ENCODE measurements at places on chromosomes 2 and 18.

GRCh38 chr2:230878599-230879188, 14.0 kb downstream of the ITM2C start:
- DNase-seq, result no peak

- DNase-seq, result no peak
These were observed 62.1 kb upstream of the NPAS2 start for GRCh38 chr2:100757621-100758394.

DNA sequence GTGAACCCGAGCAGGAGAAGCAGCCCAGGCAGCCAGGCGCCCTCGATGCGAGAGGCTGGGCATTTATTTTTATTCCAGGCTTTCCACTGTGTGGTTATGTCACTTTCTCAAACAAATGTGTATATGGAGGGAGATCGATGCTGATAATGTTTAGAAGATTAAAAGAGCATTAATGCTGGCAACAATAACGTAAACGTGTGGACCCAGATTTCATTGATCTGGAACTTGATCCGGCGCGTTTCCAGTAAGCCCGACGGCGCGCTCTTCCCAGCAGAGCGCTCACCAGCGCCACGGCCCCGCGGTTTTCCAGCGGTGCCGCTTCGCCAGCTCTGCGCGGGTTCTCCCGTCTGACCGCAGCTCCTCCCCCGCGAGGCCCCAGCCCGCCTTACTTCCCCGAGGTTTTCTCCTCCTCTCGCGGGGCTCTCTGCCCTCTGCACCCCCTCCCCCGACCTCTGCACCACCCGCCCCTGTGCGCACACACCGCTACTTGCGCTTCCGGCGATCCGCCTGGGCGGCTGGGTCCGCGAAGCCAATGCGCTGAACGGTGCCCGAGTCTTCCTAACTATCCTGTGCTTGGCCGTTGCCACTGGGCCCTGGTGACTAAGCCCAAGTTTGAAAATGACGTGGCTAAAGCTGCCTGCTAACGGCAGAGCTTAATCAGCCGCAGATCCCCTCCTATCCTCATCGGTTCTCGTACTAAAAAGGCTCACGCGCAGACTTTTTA, 6.1 kb downstream of the ONECUT2 start:
- DNase-seq, result peak; percentile 53

DNA sequence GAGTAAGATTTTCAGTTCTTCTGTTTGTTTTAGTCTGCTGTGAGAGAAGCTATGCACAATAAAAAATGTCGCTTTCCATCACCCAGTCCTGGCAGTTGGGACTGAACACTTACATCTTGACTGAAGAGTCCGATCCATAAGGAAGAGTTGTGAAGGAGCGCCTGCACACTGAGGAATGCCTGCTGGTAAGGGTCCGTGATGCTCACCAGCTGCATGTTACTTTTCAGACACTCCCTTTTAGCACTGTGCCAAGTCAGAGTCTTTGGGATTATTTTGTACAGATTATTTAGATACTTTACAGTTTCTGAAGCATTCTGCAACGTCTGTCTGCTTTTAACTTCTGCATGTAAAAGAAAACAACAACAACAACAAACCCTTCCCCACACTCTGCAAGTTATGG, 42.6 kb upstream of the CD302 start:
- DNase-seq, result no peak

GRCh38 chr2:205670292-205670691, 12.0 kb upstream of the NRP2 start:
- DNase-seq, result no peak

DNA sequence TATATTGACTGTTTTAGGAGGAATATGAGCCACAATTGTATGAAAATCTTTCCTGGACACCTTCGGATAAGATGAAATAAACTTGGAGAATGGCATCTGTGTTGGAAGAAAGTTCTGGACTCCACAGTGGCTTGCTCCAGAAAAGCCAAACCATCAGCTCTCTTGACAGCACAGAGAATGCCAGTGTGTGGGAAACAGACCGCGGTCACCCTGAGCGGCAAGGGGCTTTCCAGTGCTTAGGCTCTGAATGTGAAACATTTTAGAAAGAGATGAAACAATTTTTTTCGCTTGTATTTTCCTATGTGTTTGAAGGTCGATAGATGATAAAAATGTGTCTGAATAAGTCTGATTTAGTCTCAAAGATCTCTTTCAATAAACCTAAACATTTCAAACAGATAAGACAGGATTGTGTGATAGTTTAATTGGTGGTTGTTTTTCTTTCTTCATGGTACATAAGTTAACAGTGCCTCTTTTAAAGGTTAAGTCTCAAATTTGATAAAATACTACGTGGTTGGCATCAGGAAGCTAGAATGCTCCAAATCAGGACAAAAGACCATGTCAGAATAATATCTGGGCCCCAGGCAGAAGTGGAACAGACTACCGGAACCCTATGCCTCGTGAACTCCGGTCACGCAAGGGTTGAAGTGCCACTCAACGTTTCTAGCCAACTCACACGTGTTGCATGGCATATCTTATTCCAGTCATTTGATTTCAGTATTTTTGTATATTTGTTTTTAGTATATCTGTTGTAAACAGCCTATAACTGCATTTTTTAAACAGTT, 28.9 kb downstream of the PTGR3 start:
- no peak for DNase-seq

- no peak for DNase-seq
These were observed 202.8 kb downstream of the DNER start for GRCh38 chr2:229511524-229511923.

DNA sequence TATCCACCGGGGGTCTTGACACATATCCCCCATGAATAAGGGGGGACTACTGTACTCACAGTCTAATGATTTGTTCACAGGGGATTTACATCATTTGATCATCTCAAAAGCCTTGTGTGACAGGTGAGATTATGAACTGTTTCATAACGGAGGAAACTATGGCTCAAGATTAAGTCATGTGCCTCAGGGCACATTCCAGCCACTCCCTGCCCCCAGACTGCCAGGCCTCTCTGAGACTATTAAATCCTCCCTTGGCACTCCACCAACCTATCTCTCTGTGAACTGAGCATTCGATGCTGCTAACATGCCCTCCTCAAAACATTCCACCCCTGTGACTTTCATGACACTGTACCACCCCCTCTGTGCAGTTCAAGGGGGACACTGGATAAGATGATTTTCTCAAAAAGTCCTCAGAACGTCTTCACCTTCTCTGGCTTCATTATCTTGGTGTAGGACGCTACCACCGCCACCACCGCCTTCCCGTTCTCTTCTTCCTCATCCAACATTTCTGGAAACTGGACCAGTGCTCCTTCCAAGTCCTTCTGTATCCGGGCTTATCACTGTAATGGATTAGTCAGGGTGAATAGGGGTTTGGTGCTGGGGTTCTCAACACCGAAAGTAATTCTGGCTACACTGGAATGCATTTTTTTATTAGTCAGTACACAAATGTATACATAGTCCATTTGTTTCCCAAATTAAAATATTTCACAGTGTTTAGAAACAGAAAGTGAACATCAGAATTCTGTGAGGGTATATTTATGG, 169.6 kb downstream of the KCNS3 start:
- no peak for DNase-seq

- no peak for DNase-seq
These were observed 257.4 kb downstream of the DOK6 start for GRCh38 chr18:69658103-69658502.

DNA sequence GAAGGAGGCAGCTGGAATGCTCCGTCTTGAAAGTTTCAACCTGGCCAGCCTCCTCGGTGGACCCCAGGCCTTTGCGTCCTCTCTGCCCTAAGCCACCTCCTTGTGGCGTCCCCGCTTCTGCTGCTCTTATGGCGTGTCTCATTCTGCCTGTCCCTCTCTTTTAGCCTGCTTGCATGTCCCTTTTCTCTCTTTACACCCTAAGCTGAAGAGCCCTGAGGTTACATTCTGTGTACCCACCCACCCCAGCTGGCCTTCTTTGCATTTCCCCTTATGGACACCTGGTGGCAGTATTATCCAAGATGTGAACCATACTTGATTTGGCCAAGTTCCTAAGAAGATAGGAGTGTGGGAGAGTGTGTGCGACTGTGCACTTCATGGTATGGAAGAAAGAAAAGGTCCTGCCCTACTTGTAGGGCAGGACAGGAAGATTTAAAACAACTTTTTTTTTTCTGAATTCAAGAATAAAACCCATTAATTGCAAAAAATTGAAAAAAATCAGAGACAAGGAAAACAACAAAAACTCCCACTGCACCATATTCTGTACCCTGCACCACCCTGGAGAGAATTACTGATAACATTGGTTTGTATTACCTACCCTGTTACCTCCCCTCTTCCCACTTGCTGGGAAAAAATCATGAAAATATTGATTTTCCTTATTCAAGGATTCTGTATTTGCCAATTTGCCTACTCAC, 77.4 kb downstream of the DYSF start:
- DNase-seq, result peak; percentile 20

DNA sequence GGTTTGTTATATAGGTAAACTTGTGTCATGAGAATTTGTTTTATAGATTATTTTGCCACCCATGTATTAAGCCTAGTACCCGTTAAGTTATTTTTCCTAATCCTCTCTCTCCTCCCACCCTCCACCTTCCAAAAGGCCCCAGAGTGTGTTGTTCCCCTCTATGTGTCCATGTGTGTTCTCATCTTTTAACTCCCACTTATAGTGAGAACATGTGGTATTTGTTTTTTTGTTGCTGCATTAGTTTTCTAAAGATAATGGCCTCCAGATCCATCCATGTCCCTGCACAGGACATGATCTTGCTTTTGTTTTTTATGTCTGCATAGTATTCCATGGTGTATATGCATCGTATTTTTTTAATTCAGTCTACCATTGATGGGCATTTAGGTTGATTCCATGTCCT, 1075.6 kb upstream of the CNTNAP5 start:
- no peak for DNase-seq

- DNase-seq, result no peak
These were observed 311.2 kb downstream of the LPIN1 start for GRCh38 chr2:12057436-12058166.

DNA sequence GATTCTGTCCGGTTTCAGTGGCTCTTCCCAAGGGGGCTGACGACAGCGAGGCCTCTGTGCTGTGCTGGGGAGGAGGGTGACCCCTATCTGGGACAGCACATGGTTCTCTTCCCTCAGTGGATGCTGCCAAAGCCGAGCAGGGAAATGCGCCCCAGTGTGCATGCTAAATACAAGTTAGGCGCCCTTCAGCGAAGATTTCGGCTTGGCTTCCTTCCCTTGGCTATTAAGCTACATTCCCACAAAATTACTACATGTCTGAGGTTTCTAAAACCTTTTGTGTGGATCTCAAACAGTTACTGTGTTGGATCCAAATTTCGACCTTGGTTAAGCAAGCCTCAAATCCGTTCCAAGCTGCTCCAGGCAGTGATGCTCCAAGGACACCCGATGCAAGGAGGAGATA, 440.3 kb downstream of the NRXN1 start:
- DNase-seq, result no peak

GRCh38 chr2:97967931-97968627, 27.7 kb downstream of the TMEM131 start:
- no peak for DNase-seq

- no peak for DNase-seq
These were observed 327.9 kb downstream of the LPIN1 start for GRCh38 chr2:12074126-12074844.

DNA sequence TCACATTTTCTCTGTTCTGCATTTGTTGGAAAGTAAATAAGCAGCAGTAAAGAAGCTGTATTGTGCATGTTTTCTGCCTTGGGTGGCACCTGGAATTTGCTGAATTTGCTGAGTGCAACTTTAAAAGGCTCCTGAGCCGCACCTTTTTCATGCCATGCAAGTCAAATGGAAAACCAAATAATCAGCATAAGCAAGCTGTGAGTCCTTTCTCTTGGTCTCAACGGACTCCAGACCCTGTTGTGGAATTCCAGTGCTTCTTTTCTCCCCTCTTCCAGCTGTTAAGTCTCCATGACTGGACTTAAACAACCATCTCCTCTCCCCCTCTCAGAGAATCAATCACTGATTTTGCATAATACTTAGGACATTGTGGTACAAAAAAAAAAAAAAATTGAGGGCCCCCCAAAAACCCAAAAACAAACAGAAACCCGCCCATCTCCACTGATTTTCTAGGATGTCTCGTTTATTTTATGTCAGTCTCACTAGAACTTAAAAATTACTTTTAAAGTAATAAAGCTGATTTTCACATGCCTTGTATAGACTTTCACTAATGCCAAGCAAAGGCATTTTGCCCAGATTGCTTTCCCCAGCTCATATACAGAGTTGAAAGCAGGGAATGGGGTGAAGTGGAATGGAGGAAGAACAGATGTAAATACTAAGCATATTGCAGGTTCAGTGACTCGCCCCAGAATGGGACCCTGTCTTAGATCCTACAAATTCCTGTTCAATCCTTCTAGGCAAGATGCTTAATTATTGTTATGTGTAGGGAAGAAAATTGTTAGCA, 5.1 kb upstream of the CETN1 start:
- DNase-seq, result no peak

GRCh38 chr18:67109535-67109934, 407.0 kb downstream of the DSEL start:
- no peak for DNase-seq

DNA sequence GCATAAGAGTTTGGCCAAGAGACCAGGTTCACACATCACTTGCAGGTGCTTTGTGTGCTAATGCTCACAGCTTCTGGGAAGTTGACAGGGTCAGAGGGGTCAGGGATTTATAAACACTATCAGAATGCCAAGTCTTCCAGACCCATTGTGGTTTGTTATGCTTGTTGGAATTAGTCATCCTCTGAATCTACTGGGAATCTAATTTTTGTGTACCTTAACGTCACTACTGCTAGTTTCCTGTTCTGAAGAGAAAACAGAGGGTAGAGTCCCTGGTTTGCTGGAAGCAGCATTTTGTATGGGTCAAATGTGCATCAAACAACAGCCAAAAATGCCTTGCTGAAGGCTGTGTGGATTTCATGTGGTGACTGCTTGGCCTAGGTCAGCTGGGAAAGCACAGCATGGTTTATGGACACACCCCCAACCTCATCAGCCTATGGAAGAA, 33.3 kb downstream of the ANTXR1 start:
- no peak for DNase-seq

- DNase-seq, result no peak
These were observed 115.5 kb downstream of the KCTD1 start for GRCh38 chr18:26432651-26433424.

DNA sequence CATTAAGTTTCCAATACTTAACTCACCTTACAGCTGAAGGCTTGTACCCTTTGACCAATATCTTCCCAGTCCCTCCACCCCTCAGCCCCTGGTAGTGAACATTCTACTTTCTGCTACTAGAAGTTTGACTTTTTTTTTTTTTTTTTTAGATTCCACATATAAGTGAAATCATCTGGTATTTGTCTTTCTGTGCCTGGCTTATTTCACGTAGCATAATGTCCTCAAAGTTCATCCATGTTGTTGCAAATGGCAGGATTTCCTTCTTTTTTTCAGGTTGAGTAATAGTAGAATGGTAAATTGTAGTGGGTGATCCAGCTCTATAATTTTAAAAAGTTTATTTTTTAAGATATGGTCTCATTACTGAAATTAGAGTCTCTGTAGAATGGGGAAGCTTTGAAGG, 316.0 kb downstream of the MTX2 start:
- no peak for DNase-seq
